Breast epithelium (tissue), 4 donors: ENCODE measurements at places on chromosomes 1 and 21. TPM values are rescaled to one million over a fixed set of nuclear protein-coding genes. Genes with fewer than 3 reads are reported as not detected.

The NTNG1 gene
- 5.7 TPM for total RNA-seq

The KCNE2 gene
- total RNA-seq, result not detected

The IFI6 gene
- 18.7 TPM for total RNA-seq

The DYNLT5 gene
- total RNA-seq, result 0.33 TPM

The KRTAP19-2 gene
- total RNA-seq, result not detected

The RIT1 gene
- 29.4 TPM for total RNA-seq

The NID1 gene
- 288 TPM for total RNA-seq

DNA sequence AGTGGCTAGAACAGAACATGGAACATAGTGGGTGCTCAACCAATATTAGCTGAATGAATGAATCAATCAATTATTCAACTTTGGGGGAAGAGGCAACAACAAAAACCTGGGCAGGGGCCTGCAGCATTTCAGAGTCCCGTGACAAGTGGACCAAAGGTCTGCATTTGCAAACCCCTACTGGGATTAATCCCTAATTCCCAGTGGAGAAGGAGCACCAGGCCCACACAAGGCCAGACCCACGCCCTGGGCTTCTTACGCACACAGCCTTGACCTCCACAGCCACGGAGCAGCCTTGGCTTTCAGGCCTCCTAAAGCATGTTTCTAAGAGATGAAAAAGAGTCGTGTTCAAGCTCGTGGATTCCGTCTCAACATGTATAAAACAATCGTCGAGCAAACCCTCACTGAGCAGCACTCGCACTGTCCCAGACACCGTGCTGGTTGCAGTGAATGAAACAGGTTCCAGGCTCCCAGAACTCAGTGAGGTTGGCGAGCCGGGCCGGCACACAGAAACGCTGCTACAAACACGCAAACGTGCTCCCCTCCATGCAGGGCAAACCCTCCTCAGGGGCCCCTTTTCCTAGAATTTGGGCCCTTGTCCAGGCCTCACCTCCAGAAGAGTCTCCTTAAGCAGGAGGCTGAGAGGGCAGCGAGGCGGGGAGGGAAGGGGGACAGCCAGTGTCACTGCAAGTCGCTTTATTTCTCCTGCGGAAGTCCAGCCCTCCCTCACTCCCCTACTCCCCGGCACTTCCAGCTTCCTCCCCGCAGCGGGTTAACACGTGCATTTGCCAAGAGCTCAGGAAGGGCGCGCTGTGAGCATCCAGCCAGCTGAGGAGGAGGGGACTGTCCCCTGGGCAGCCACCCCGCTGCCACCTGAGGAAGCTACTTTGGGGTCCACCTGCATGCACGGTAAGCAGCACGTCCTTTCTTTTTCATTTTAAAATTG, 556.4 kb downstream of the KIF26B start:
- DNase-seq, result no peak

GRCh38 chr1:224851848-224852261, 77.6 kb upstream of the DNAH14 start:
- no peak for DNase-seq

DNA sequence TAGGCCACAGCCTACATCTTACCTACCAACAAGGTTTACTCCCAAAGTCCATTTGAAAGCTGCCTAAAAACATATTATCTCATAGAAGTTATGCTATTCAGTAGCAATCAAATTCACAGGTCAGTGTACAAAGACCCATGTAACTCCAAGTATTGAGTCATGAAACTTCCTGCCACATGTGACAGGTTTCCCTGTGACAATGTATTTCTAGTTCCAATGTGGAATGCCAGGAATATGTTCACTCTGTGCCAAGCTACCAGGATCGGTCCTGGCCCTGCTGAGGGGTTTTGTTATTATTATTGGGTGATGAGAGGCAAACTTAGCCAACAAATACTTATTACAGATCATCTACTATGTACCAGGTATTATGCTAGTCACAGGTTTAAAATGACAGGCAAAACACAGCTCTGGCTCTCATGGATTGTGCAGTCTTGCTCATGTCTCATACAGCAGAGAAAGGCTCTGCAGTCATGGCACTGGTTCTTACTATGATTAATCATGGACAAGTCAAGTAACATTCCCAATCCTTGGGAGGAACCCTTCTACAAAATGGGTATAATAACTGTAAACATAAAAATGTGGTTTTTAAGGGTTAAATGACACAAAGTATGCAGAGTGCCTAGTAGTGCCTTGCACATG, 22.5 kb downstream of the DPH5 start:
- no peak for DNase-seq

- DNase-seq, result no peak
These were observed 243.6 kb upstream of the DMRTA2 start for GRCh38 chr1:50666849-50667248.

DNA sequence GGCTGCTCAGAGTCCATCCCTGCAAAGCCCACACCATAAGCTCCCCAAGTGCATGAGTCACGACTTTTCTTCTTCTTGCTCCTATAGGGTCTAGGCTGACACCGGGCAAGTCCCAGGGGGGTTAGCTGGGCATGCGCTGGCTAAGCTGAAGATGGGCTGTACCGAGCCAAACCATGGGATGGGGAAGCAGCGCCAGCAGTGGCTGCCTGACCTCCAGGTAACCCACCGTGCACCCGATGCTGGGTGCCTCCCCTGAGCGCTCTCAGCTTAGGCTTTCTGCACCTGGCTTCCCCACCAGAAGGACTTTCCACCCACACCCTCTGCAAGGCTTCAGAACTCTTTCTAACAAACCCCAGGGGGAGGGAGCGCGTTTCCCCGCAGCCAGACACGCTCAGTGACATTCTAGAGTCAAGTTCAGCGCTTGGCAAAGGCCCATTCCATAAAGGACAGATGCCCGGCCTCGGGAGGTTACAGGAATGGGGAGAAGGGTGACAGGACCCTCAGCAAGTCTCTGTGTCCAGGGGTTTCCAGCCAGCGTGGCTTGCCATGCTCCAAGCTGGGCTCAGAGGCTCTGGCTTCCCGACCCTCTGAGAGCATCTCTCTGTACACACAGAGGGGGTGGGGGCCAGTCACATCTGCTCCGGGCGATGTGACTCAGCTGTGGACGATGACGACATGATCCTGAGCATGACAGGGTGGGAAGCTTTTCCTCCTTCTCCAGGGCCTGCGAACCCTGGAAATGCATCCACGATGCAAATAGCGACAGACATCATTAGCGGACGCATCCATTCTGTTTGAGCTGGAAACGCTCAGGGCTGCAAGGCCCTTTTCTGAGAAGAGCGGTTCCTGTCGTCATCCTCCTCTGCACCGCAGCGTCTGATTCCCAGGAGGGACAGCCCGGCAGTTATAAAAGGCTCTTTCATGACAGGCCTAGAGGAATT, 107.8 kb downstream of the SIK1 start:
- DNase-seq, result no peak

DNA sequence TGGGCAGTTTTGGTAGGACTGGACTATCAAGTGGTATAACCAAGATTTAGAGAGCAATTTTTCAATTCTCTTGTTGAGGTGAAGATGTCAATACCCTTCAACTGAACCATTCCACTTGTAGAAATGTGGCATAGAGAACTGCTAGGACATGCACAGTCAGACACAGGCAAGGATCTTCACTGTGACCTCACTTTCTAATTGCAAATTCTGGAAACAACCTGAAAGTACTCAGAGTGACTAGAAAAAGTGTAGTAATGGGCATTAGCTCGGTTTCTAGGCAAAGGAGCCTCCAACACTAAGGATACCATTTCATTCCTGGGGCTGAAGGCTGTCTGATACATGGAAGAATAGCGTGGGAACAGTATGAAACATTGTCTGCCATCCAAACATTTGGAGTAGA, 433.0 kb upstream of the RUNX1 start:
- no peak for DNase-seq

DNA sequence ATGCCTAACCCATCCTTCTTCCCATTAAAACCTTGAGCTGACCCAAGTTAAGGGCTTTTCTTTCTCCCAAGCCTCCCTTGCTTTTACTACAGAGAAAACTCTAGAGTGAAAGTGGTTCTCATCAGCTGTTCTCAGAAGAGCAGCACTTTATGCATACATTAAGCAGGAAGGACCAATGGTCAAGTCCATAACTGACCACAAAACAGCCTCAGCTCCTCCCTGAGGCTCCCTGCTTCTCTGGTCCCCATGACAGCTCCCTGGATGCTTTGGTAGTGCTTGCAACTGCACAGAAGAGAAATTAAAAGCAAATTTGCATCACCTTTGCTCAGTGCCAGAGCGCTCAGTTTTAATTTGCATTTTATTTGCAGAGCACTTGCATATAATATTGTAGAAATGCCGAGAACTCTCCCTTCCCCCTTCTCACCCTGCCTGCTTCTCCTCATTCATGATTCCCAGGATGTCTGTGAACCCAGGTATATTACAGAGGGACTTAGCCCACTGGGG, 56.1 kb downstream of the LMX1A start:
- DNase-seq, result no peak

DNA sequence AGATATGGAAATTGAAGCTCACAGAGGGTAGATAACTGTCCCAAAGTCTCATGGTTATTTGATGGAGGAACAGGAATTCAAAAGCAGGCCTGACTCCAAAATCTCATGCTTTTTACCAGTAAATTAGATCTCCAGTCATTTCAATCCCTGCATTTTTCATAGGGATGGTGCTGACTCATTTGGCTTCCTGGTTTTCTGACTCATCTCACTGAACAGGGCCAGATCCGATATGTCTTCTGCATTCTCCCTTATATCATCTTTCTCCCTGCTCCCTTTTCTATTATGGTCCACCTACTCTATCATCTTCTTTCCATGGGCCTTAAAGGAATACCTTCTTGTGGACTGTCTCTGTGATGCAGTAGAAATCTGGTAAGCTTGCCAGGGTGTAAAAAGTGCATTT, 187.2 kb downstream of the FGGY start:
- DNase-seq, result no peak

DNA sequence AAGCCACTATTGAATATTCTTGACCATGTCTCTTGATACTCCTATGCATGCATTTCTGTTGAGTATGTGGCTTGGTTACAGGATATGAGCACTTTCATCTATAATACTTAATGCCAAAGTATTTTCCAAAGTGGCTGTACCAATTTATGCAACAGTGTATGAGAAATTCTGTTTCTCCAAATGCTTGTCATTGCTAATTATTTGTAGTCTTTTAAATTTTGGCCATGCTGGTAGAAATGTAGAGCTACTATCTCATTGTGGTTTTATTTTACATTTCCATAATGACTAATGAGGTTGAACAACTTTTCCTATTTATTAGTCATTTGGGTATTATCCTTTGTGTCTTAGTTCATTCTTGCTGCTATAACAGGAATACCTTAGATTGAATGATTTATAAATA, 71.4 kb upstream of the TSPAN2 start:
- DNase-seq, result no peak

DNA sequence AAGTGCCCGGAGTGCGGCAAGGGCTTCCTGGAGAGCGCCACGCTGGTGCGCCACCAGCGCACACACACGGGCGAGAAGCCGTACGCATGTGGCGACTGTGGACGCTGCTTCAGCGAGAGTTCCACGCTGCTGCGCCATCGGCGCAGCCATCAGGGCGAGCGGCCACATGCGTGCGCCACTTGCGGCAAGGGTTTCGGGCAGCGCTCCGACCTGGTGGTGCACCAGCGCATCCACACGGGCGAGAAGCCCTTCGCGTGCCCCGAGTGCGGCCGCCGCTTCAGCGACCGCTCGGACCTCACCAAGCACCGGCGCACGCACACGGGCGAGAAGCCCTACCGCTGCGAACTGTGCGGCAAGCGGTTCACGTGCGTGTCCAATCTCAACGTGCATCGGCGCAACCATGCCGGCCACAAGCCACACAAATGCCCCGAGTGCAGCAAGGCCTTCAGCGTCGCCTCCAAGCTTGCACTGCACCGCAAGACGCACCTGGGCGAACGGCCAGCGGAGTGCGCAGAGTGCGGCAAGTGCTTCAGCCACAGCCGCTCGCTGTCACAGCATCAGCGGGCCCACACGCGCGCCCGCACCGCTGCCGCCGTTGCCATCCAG, 10.0 kb downstream of the ZNF672 start:
- DNase-seq, result no peak
